ENCODE measurements at places on chromosomes 16 and 17.
A peak's percentile ranks its signal among the peaks of the same experiment; 100 is the strongest.

DNA sequence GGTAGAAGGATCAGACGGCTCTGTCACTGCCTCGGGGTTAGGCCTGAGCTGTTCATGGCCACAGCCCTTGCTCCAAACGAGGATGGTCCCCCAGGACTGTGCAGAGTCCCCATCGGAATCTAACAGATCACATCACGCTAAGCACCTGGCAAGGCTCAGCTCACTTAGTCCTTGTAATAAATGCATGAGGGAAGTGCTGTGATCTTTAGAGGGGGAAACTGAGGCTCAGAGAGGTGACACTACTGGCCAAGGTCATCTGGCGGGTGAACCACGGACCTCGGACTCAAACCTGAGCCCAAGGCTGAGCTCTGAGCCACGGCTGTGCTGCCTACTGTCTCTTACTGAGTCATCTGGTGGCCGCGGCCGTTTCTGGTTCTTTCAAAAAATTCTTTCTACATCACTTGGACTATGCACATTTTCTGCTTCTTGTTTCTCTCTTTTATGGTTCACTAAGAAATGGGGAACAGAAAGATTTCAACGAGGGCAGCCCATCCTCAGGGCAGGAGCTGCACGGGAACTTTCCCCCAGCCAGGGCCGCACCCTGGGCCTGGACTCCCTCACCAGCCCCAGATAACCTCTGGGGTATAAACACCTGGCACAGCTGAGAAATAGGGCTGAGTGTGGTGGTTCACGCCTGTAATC lies 55.6 kb downstream of the COTL1 start:
- DNase-seq: no peak

DNA sequence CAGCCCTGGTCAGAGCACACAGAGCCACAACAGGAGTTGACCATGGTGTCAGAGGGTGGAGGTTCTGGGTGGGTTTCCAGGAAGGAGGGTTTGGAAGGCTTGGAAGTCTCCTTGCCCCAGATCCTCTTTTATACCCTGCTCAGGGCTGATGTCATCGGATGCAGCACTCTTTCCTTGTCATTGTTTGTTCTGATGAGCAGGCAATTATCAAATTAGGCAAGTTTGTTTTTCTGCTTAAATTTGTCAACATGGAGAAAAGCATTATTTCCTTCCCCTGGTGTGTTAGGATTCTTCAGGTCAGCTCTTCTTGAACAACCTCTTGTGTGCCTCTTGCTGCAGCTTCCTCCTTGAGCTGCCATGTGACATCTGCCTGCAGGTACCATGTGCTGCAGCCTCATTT lies at the start of gene KRTAP4-4:
TSS of gene KRTAP4-4 (minus strand) at position 101 of the 400 bp plus-strand sequence. CDS start at position 44, 57 bp downstream.
- DNase-seq: no peak

DNA sequence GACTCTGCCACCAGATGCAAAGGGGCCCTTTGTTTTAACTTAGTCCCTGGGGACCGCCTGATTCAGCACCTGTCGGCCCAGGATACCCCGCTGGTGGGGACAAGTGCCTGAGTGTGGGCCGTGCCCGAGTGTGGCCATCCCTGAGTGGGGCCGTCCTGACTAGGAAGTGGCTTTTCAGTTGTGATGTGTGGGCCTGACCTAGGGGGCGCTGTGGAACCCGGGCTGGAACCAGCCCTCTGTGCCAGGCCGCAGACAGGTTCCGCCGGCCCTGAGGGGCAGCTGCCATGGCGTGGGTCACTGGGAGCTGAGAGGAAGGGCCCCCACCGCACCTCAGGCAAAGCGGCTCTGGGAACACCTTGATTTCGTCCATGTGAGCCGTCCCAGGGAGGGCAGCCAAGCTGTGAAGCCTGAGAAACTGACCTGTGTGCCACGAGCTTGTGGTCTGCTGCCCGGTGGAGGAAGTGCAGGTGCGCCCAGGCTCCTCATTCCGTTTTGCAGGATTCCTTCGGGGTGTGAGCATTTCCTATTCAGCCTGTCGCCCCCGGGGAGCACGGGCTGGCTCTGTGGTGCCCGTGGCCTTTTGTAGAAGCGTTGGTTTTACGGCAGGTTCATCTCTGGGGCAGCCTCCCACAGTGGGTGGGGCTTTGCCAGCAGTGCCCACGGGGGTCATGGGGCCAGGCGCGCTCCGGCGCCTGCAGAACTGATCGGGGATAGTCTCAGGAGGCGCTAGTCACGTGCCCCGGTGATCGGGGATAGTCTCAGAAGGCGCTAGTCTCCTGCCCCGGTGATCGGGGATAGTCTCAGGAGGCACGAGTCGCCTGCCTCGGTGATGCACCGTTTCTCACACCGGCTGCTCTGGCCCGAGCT lies 5.3 kb downstream of the RPL13 start:
- peak; percentile 26 for DNase-seq

- DNase-seq: no peak
These were observed 30.8 kb downstream of the VWA3A start for GRCh38 chr16:22123146-22123545.

- DNase-seq: no peak
These were observed 6.0 kb downstream of the CETP start for GRCh38 chr16:56967733-56968132.

DNA sequence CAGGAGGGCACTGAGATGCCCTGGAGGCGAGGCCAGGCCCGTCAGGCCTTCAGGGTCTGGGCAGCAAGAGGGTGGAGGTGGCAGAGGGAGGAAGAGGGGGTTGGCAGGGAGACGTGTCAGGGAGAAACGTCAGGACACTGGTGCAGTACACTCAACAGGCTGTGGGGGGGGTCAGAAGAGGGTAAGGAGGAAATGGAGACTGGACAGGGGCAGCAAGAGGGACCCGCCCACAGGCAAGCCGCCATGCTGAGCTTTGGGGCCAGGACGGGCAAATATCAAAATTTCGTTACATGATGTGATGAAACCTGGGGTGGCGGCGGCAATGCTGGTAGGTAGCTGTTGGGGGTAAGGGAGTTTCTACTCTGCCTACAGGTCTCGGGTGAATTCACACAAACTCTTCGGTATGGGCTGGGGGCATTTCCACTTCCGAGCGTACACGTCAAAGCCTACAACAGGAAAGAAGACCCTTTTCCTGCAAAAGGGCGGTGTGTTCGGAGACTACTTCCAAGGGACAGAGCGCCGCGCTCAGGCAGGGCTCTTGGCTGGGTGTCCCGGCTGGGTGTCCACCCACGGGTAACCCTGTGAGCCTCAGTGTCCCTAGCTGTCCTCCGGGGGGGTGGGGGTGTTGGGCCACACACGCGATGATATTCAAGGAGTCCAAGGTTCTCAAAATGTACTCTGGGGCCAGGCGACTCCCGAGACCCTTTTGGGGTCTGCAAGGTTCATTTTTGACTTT lies 43.3 kb upstream of the ATP2A3 start:
- DNase-seq: no peak

DNA sequence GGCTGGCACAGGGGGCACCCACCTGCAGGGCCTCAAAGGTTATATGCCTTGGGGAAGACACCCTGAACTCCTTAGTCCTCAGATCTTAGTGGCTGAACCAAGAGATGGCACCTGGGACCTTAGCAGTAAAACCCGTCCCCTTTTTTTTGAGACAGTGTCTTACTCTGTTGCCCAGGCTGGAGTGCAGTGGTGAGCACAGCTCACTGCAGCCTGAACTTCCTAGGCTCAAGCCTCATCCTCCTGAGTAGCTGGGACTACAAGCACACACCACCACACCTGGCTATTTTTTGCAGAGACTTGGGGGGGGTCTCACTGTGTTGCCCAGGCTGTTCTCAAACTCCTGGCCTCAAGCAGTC lies 237.2 kb downstream of the MRTFB start:
- DNase-seq: no peak

DNA sequence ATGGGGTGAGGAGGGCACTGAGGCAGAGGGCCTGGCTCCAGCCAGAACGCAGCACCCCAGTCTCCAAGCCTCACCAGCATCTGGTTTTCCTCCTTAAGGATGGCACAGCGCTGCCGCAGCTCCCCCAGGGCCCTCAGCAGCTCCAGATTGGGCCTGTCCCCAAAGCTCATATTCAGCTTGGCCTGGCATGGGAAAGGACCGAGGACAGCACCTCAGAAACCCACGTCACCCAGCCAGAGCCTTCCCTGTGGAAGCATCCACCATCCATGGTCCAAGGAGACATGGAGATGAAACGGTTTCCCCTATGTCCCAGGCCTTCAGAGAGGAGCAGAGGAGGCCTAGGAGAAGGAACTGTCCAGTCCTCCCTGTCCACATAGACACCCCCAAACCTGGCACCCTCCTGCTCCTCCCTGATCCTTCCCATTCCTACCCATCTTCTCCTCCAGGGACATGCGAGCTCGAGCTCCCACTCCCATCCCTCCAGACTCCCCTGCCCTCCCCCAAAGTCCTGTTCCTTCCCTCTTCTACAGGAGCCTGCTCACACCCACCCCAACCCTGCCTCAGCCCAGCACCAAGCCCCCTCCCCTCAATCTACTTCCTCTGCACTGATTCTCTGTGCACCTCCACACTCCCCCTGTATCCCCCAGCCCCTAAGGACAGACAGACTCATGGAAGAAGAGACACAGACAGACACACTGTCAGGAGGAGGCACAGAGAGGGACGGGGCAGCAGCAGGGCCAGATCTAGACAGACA lies 1.8 kb downstream of the TSPOAP1 start:
- DNase-seq: no peak

- peak; percentile 69 for DNase-seq
These were observed 4.4 kb upstream of the HIC1 start for GRCh38 chr17:2050300-2051060.

GRCh38 chr16:2428051-2428783 lies 1.0 kb upstream of the CCNF start:
- DNase-seq: no peak

- DNase-seq: no peak
These were observed 401 bp downstream of the NXN start for GRCh38 chr17:979212-979538.

GRCh38 chr16:10937068-10937859 lies 5.0 kb downstream of the DEXI start:
- no peak for DNase-seq

DNA sequence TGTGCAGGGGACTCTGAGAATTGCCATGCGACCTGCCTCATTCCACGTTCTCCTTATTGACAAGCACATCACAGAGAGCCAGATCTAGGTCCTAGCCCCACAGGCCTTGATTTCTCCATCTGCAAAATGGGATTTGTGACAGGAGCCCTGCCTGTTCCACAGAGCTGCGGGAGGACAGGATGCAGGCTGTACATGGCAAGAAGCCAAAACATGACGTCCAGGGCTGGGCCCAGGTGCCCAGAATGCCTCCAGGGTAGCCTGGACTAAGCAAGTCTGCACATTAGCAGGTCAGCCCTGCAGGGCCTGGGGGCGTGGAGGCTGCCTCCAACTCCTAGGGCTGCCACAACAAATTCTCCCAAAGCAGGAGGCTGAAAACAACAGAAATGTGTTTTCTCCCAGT lies 235.7 kb upstream of the SDK2 start:
- no peak for DNase-seq

DNA sequence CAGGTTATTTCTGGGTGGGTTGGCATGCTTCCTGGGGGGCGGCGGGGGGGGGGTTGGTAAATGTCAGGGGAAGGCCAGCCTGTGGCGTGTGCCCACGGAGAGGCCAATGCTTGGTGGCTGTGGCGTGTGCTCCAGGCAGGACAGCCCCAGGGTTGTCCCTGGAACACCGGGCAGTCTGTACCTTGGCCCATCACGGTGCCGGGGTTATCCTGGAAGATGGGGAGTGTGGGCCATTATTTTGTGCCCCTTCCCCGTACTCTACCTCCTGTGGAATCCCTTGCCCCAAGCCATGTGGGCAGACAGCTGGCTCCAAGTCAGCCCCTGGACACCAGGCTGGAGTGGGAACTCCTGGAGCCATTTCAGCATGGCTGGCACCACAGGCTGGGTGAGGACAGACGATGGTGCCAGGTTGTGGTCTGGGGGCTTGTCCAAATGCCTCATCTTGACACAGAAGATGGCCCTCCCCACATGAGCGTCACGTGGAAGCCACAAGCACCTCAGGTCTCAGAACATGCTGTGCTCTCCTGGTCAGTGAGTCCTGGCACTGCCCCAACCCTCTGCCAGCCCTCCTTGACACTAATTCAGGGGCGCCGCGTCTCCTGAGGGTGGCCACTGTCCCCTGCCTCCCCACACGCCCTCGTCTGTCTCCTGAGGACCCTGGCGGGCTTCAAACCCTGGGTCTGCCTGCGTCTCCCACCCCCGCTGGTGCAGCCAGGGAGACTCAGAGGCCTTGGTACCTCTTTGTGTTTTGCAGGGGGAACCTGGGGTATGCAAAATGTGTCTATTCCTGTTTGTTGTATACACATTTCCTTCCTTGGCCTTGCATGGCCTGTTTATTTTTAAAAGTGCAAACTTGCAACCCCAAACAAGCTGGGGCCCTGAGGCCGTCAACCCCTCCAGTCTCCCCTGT lies 4.3 kb downstream of the SLC16A3 start:
- DNase-seq: no peak

- DNase-seq: no peak
These were observed 26.7 kb downstream of the ABCA5 start for GRCh38 chr17:69300222-69300621.

DNA sequence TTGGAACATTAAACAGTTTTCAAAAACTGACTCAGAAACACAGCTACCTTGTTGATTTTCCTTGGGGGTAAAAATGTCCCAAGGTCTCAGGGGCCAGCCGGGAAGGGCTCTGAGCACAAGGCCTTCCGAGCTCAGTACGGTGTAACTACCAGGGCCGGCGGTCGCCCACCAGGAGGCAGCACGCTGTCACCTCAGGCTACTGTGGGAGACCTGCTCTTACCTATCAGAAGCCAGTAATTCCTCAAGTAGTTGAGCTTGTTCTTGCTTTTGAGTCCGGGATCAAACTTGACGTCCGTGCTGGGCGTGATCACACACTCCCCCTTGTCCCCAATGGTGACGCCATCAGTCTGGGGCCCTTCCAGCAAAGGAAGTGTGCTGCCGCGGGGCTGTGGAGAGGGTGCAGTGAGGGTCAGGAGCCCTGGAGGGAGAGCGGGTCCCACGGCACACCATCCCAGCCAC lies 43.4 kb upstream of the ICAM2 start:
- DNase-seq: peak; percentile 36

DNA sequence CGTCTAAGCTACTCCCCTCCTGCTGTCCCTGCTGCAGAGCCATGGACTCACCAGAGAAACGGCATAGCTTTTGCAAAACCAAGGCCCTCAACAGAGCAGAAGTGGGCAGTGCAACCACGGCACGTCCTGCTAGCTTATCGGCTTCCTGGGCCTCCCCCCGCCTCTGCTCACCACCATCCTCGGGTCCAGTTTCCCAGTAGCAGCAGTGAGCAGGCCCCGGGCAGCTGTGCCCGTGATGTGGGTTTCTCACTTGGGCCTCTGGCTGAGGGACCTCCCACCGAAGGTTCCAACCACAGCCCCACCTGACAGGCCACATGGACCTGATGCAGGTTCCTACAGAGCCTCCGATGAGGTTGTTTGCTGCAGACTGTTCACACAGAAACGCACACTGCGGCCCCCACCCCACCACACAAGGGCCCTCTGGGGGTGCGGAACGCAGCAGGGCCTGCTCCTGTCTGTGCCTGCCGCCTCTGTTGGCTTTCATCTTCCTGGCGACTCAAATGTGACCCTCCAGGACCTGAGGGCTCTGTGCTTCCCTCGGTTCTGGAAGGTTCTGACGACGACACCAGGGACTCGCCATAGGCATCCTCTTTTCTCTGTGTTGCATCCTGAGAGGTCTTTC lies 24.8 kb downstream of the PDIA2 start:
- no peak for DNase-seq

- DNase-seq: no peak
These were observed 639.1 kb downstream of the MAF start for GRCh38 chr16:78961464-78961863.

GRCh38 chr16:68936736-68937631 lies 93.7 kb downstream of the TANGO6 start:
- DNase-seq: no peak

All from activated T-cell treated with anti-CD3 and anti-CD28 coated beads for 4 hours (primary cell).